ENCODE measurements at places on chromosomes 7 and 10.

DNA sequence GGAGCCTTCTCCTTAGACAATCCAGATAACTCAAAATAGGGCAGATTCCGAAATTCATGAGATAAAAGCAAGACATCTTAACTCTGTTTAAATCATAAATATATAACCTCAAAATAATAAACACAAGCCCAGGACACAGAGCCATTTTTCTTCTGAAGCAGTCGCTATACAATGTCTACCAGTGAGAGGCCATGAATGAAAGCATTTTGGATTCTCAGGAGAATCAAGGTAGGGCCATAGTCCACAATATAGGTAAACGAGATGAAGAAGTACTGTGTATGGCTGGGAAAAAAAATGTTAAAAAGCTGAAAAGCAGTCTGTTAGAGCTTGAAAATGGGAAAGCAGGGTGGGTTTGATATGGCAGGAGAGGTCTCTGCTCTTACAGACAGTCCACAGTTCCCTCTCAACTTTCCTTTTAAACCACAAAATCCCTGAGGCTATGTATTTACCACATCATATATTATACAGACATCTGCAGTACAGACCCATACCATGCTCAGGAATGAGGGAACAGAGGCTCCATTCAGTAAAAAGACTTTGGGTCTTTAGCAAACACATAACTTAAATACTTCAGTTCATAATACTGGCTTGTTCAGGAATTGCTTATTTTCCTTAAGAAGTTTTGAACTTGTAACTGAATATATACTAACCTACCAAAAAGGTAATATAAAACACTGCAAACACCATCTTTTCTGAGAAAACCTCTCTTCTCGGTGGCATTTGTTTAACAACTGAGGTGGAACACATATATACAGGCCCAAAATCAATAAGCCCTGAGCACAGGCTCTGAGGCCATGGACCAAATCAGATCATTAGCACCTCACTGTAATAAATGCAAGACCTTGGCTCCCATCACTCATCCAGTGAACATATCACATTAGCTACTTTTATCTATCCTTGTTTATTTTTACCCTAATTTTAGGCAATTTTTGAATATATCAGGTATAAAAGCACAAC is 109.3 kb downstream of the SORBS1 start:
- no peak for DNase-seq

DNA sequence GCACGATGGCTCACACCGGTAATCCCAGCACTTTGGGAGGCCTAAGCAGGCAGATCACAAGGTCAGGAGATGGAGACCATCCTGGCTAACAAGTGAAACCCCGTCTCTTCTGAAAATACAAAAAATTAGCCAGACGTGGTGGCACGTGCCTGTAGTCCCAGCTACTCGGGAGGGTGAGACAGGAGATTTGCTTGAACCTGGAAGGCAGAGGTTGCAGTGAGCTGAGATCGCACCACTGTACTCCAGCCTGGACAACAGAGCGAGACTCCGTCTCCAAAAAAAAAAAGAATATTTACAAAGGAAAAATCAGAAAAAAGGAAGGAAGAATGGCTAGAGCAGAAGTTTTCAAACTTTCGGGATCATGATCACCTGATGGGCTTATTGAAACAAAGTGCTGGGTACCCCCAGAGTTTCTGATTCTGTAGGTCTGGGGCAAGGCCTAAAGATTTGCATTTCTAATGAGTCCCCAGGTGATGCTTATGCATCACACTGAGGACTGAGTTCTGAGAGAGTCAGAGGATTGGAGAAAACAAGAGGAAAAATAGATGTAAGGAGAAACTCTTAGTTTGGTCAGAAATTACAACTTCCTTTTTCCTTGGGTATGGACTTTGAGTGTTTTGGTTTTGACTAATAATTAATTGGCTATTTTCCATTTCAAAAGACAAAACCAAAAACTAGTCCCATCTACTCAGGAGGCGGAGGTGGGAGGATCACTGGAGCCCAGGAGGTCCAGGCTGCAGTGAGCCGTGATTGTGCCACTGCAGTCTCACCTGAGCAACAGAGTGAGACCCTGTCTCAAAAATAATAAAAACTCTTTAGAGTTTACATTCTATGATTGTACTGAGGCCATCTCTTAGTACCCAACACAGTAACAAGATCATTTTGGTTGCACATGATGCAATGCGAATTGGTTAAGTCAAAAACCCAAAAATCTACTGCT is 14.4 kb downstream of the MARCHF5 start:
- no peak for DNase-seq

DNA sequence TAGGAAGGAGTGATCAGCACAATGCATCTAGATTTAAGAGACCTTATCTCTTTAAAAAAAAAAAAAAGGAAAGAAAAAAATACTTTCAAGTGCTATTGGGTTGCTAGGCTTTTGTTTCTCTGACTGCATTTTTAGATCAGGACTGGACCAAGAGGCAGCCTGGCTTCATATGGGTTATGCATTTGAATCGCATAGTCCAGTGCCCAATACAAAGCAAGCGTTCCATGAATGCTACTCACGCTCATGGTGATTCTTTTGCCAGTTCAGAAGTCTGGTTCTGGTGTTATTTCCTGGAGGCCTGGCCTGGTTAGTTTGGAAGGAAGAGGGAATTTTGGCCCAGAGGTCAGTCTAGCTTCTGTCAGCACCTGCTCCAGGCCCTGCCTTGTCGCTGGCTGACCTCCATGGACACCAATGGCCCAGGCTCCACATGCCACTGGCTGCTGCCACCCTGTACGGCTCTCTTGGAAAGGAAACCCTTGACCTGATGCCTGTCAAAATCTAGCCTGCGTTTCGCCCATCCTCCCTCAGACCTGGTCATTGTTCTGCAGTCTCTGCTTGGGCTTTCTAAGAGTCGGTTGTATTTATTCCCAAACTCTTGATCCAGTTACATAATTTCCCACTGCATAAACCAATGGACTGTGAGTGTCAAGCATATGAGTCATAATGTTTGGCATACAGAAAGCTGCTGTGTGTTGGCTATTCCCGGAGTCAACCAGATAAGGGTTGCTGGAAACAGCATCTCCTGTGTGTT is 74.3 kb upstream of the MKX start:
- DNase-seq = no peak

DNA sequence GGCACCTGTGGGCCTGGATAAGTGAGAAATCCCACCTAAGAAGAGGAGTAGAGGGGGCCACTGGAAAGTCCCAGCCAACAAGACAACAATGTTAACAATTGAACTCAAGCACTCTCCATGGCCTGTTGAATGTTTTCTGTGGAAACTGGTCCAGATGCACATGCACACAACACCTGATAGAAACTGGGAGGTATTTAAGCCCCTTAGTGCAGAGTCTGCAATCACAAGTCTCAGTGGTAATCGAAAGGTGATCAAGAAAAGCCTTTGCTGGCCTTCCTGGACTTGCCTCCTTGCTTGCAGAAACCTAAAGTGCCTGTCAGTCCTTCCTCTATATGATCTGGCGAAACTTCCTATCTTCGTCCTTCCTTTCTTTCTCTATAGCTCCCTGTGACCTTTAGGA is 30.6 kb upstream of the HNRNPH3 start:
- no peak for DNase-seq

- no peak for DNase-seq
These were observed 53.7 kb downstream of the ZRANB1 start for GRCh38 chr10:124995605-124996004.

DNA sequence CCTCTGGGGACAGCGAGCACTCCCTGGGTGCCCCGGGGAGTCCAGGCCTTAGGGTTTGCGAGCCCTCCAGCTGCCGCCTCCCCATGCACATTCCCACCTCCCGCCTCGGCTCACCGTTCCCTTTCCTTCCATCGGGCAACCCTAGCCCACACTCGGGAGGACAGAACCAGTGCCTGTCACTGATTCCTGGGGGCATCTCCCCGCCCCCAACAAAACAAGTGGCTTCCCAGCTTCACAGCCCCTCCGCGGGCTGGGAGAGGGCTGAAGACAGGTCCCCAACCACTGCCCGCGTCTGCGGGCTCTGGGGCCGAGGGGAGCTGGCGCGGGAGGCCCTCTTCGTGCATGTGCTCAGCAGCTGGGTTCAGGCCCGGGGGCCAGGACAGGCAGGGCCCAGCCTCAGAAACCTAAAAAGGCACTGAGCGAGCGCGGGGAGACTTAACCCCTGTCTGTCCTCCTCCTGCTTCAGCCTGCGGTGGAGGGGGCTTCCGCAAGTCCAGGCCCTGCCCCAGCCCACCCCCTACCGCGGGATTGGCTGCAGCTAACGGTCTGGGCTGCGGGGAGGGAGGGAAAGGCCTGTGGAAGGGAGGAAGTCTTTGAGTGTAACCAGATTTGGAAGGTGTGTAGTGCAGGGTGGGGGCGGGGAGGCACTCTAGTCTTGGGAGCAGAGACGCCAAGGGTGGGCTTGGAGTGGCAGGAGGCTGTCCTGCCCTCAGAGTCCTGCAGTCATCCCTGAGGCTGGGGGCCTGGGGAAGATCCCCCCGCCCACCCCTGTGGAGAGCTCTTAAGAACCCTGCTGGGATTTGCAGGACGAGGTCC is 1.2 kb downstream of the FLNC start:
- no peak for DNase-seq

DNA sequence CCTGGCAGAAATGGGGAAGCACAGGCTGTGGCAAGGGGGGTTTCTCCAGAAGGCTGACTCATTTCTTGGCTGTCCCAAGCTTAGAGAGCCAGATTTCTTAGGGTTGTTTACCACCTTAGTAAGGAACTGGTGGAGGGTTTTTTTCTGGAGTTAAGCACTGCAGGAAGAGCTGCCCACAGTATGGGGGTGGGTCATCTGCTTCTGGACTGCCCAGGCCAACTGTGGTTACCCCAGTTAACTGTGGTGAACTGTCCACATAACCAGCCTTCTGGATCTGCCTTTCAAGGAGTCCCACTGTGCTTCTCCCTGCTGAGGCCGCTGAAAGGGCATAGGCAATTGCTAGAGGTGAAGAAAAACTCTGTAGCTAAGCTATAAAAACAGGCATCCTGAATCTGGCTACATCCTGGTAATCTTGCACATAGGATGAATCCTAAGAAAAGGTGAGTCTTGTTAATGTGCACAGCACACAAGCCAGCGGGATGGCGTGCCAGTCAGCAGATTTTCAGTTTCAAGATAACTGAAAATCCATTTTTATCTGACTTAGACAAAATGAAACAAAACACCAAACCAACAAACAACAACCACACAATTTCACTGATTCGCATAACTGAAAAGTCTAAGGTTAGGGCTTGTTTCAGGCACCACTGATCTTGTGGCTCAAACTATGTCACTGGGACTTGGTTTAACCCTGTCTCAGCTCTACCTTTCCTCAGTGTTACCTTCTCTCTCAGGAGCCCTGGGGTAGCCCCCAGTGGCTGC is 21.6 kb upstream of the TSPAN33 start:
- DNase-seq = no peak

GRCh38 chr10:17438583-17438982 is 15.8 kb downstream of the ST8SIA6 start:
- DNase-seq = no peak

GRCh38 chr10:111367531-111367930 is 290.7 kb downstream of the ADRA2A start:
- DNase-seq = no peak

DNA sequence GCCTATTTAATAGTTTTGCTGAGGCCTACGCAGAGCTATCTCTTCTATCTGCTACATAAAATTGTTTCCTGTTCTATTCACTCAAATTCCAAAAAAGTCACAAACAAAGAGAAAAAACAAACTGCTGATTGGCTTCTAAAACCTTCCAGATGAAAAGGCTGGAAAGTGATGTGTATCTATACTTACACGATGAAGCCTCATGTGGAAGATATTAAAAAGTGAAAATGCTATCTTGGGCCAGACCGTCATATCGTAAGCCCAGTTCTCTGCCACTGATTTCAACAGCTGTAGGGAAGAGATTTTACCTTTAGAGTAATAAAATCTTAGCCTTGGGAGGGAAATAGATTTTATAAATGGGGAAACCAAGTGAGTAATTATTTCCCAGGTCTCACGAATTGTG is 394.8 kb downstream of the KIF20B start:
- no peak for DNase-seq

DNA sequence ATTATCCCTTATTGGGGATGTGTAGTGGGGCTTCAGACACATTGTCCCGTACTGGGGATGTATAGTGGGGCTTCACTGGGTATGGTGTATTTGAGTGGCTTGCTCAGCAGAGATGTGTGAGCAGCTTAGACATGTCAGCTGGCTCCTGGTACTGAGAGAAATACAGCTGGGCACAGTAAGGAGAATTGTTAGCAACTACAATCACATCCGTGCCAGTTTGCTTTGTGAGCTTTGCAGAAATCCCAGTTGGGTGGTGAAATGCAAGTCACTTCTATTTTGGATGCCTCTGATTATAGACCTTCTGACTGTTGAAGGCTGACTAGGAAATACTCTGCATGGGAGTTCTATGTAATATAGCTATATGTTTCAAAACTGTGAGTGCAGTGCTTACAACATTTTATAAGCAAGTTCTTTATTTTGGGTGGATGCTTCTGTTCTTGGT is 10.8 kb downstream of the CCNY start:
- DNase-seq = no peak

GRCh38 chr10:10911035-10911434 is 106.6 kb upstream of the CELF2 start:
- DNase-seq = no peak

DNA sequence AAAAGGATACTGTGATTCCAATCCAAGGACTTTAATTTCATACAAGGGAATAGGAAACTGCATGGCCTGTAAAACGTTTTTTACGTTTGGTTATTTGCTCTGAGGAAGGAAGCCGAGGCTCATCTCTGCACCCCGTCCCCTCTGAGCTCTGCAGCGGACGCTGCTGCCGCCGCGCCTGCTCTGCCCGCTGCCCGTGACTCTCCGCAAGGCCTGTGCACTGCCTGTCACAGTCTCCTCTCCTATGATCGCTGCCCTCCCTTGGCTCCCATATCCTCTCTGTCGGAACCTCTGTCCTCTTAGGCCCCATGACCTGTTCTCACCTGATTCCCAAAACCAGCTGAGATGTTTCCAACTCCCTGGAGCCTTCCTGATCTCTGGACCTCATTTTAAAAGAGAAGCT is 320.3 kb upstream of the ZNF32 start:
- no peak for DNase-seq

DNA sequence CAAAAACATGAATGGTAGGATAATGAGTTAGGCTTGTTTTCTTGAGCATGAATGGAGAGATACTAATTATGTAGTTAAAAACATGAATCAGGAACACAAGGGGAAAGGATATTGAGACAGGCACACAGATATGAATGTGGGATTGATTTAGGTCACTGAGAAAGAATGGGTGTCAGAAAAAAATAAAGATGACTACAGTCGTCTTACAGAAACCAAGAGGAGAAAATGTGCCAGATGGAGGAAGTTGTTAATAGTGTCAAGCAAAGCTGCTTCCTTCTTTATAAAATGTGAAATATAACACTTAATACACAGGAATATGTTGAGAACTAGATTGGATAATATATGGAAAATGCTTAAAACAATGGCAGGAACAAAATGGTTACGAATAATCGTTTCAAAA is 173.3 kb upstream of the BET1 start:
- no peak for DNase-seq

- DNase-seq = no peak
These were observed 14.8 kb downstream of the SAMD8 start for GRCh38 chr10:75126277-75126676.

GRCh38 chr7:149195180-149196150 is at the start of gene ZNF282:
TSS of gene ZNF282 (plus strand) at chr7:149195546. CDS start at chr7:149195590, 44 bp downstream.
- peak; percentile 91 for DNase-seq
